ENCODE measurements at places on chromosomes 7 and 10.
A peak's percentile ranks its signal among the peaks of the same experiment; 100 is the strongest.

- DNase-seq, result no peak
Observed at GRCh38 chr7:55774327-55775050, 88.1 kb downstream of the SEPTIN14 start.

GRCh38 chr7:41592236-41592635 lies 110.7 kb downstream of the INHBA start:
- no peak for DNase-seq

DNA sequence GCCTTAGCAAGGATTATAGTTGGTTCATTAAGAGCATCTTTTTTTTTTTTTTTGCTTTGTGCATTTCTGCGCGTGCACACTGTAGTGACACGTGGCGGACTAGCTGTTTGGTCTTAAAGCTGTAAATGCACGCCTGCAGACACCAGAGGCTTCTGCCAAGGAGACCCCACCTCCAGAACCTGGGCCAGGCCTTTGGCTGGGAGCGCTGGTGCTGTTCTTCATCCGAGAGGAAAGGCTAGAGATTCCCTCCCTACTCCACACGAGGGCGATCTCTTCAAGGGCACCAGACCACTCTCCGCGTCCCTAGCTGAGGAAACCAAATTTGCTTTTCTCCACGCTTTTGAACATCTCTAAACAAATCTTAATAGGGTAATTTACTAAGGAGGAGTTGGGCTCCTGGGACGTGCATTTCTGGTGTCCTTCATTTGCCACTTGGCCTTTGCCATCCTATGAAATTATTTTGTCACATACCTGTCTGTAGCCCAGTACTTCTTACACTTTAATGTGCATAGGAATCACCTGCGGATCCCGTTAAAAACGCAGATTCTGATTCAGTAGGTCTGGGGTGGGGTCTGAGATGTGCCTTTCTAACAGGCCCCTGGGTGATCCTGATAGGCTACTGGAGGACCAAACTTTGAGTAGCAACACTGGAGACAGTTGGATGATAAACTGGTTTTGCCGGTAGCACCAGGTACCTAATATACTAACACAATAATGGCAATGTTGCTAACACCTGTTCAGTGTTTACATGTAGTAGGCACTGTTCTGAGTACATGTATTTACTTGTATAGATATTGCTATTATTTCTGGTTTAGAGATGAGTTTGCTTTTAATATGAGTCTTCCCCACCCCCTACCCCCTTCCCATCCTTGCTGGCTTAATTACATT lies 1.3 kb upstream of the SLC26A5 start:
- no peak for DNase-seq

- DNase-seq, result no peak
Observed at GRCh38 chr7:155843426-155844018, 31.3 kb upstream of the SHH start.

- no peak for DNase-seq
Observed at GRCh38 chr7:126702242-126703016, 550.3 kb downstream of the GRM8 start.

- no peak for DNase-seq
Observed at GRCh38 chr7:125363873-125364272, 434.2 kb upstream of the POT1 start.

DNA sequence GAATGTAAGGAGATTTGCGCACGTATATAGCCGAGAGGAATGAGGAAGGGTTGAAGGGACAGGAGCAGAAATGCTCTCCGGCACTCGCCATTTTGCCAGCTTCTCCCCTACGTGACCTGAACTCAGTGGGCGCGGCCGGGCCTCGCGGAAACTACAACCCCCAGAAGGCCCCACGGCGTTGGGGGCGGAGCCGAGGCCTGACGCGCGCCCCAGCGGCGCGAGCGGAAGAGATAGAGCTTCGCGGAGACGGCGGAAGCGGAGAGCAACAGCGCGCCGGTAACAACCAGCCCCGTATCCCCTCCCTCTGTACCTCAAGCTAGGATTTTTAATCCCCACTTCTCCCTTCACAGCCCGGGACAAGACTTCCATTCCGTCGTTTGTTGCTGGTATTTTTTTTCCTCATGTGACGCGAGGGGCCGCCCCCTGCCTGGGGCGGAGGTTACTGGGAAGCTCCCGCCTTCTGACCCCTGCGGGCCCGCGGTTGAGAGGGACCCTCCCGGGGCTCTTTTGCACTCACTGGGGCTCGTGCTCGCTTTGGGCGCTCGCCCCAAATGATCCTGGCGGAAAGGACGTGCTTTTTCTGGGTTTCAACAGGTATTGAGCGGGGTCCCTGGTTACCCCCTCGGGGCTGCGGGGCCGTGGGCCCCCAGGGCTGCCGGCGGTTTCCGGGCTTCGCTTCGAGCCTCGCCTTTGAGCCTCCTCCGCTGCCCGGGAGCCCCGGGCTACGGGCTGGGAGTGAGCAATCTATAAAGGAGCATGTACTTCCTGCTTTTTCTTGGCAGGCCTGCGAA lies at the start of gene R3HCC1L:
TSS of gene R3HCC1L (plus strand) at position 227 of the 791 bp plus-strand sequence. CDS start 73,458 bp downstream, outside the sequence.
- peak; percentile 90 for DNase-seq

- DNase-seq, result no peak
Observed at GRCh38 chr10:74883428-74883827, 57.0 kb downstream of the KAT6B start.

DNA sequence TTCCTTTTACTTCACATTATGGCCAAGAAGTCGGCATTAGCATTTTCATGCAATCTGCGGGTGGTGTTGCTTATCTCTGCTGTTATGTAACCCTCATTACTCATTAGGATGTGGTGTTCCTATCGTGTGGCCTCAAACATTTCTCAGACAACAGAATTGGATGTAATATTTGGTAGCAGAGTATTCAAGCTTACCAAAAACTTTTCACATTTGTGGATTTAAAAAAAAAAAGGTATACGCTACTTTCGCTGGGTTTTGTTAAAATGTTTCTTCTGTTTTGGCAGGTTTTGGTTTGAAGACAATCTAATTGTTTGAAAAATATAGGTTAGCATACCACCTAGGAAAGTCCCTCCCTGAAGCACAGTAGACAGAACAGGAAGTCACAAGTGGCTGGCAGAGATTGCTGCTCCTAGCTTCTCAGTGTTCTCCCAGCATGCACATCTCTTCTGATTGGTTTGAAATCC lies 128.8 kb downstream of the GATA3 start:
- DNase-seq, result peak; percentile 19

- DNase-seq, result no peak
Observed at GRCh38 chr10:99372546-99373271, 43.6 kb downstream of the CNNM1 start.

GRCh38 chr10:118590334-118590733 lies 5.1 kb downstream of the PRLHR start:
- DNase-seq, result no peak

GRCh38 chr7:104933521-104933988 lies 80.5 kb upstream of the KMT2E start:
- DNase-seq, result no peak

GRCh38 chr7:137667633-137668387 lies 179.0 kb downstream of the DGKI start:
- DNase-seq, result no peak

- DNase-seq, result no peak
Observed at GRCh38 chr7:23383225-23383624, 84.1 kb downstream of the MALSU1 start.

DNA sequence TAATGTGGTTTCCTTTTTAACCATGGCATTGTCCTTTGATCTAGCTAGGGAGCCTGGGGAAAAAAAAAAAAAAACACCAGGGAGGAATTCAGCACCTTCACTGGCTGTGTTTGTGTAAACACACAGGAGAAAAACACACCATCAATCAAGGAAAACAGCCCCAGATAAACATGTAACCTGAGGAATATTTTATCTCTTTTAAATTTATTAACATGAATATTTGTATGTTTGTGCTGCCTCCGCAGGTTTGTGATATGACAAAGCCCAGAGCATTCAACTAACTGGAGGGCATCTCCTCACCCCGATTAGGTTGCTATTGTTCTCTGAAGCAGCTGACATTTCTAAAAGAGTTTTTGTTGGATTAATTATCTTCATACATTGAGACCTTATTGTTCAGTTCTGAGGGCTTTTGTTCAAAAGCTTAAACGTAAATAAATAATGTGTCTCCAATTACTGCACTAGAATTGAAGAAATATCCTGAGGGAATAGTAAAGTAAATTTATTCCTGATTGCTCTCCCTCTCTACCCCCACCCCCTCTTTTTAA lies 89.4 kb upstream of the SEMA3E start:
- no peak for DNase-seq

GRCh38 chr7:94301024-94301586 lies 93.6 kb upstream of the COL1A2 start:
- DNase-seq, result no peak

DNA sequence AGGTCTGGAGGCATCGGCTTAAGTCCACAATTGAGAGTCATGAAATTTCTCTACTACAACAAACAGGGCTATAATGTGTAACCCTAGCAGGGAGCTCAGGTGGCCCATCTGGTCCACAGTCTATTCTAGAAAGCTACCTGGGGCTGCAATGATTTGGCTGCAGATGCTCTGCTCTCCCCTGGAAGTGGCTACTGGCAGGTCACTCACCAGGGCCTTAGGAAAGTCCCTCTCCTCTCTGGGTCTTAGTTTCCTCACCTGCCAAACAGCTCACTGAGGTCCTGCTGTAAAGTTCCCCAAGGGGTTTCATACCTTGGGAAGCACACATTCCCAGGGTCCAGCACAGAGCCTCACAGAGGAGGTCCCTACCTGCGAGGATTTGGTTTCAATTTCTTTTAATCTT lies 2.5 kb downstream of the IGFBP3 start:
- DNase-seq, result no peak

DNA sequence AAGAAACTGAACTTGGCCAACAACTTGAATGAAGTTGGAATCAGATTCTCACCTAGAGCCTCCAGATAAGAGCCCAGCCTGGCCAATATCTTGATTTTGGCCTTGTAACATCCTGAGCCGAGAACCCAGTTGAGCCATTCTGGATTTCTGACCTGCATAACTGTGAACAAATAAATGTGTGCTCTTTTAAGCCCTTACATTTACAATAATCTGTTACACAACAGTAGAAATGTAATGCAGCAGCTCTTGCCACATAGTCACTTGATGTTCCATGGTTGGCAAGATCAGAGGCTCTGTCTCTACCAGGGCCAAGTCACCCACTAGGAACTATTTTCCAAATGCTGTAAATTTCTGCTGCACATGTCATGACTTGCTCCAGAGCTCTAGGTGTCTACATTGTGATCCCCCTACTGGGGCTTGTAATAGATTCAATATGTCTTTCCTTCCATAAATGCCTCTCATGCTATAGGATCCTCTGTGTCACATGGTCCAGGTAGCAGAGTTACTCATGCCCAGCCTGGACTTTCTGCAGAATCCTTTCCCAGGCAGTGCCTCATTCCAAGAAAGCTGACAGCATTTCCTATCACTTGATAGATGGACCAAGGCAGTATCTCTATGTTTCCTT lies 11.4 kb upstream of the RBM20 start:
- DNase-seq, result no peak

DNA sequence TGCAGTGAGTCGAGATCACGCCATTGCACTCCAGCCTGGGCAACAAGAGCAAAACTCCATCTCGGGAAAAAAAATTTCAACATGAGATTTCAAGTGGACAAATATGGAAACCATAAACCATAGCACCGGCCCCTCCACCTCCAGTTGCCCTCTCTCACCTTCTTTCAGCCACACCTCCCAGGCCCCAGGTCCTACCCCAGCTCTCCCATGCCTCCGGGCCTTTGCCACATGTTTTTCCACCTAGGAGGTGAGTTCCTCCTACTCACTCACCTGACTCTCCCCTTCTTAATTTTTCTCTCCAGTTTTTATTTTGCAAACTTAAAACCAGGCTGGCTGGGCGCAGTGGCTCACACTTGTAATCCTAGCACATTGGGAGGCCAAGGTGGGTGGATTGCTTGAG lies 13.7 kb upstream of the CLDN4 start:
- no peak for DNase-seq

DNA sequence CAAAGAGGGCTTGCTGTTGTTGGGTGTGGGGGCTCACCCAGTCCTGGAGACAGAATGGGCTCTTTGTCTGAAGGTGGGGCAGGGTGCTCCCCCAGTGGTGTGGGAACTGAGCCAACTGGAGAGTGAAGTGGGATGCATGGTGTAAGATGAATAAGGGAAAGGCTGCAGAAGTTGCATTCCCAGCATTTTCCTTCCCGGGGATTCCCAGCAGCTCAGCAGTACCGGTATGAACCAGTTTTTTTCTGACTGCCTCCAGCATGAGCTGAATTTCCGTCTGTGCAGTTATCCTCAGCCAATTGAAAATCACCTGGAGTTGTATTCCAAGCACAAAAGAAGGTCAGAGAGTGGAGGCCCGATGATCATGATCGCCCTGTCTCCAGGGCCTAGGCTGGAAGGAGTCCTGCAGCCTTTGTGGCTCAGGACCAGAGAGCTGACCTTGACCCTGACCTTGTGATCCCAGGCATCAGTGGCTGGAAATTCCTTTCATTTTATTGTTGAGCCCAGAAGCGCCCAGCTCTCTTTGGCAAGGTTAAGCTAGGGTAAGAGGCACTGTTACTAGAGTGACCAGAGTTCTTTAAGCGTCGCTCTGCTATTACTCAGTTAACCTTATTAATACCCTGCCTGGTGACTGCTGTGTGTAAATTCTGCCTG lies 33.4 kb downstream of the OGDH start:
- no peak for DNase-seq

- no peak for DNase-seq
Observed at GRCh38 chr10:30943451-30943850, 88.2 kb downstream of the ZNF438 start.

DNA sequence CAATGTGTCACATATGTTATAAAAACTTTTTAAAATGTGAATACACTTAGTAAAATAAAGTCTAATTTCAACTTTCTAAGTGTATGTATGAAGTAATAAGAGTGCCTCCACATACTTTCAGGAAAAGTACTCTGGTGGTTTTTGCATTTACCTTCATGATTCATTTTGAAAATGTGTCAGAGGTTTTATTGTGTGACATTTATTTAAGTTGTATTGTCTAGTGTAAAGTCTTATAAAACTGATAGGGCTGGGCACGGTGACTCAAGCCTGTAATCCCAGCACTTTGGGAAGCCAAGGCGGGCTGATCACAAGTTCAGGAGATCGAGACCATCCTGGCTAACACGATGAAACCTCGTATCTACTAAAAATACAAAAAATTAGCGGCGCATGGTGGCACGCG lies 226.5 kb downstream of the ITGB1 start:
- no peak for DNase-seq

- DNase-seq, result no peak
Observed at GRCh38 chr10:2851566-2851965, 215.8 kb upstream of the PFKP start.

GRCh38 chr7:75738604-75738974 lies at the start of gene HIP1:
Gene HIP1 (minus strand): TSS chr7:75738941. CDS start chr7:75738920, 21 bp downstream.
- no peak for DNase-seq

- no peak for DNase-seq
Observed at GRCh38 chr10:43307306-43307705, 40.4 kb upstream of the RASGEF1A start.

- DNase-seq, result no peak
Observed at GRCh38 chr7:94492601-94493000, 17.0 kb upstream of the CASD1 start.

- no peak for DNase-seq
Observed at GRCh38 chr7:511476-512145, 8.0 kb downstream of the PDGFA start.

DNA sequence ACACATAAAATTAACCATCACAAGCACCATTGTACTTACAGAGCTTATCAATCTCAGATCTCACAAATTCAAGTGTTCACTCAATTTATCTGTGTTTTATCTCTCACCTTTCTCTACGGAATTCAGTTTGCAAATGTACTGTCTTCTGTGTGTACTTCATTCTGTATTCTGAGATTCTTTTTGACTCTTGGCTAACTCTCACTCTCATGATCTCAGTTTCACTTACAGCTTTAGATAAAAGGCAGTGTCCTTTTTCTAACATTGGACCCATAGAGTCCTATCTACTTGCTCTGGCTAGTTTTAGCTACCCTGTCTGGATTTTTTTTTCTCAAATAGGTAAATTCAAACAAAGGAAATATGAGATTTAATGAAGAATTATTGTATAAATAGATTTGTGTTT lies 176.0 kb downstream of the CCDC7 start:
- DNase-seq, result no peak

Measured in activated T-cell treated with anti-CD3 and anti-CD28 coated beads, Interleukin-2, amount 50 U/mL, for 4 hours (primary cell).